ENCODE measurements at places on chromosomes 3 and 15. TPM values are rescaled to one million over a fixed set of nuclear protein-coding genes. Genes with fewer than 3 reads are reported as not detected.

The KCNH8 gene
- total RNA-seq, result not detected

The FOXL2NB gene
- total RNA-seq, result 2.9 TPM

The ANKDD1A gene
- 2.8 TPM for total RNA-seq

The VIPR1 gene
- not detected for total RNA-seq

The RPL39L gene
- 23.9 TPM for total RNA-seq

DNA sequence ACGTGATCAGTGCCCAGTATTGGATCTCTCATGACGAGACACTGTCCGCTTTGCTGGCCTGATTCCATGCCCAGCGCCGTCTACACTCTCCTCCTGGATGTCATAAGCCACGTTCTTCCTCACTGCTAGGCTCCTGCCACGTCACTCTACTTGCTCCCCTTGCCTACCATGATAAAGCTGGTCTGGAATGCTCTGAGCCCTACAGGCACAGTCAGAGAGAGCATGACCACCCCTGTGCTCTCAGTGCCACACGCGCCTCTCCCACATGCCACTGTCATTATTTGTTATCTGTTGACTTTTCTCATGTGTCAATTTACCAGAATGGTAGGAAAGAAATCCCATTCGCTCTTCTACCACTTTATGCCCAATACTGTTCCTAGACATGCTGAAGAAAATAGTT, 148.6 kb downstream of the ANO10 start:
- no peak for DNase-seq

- no peak for DNase-seq
Observed at GRCh38 chr3:165814380-165814779, 22.8 kb downstream of the BCHE start.

- no peak for DNase-seq
Observed at GRCh38 chr3:161454615-161455014, 42.0 kb upstream of the OTOL1 start.

DNA sequence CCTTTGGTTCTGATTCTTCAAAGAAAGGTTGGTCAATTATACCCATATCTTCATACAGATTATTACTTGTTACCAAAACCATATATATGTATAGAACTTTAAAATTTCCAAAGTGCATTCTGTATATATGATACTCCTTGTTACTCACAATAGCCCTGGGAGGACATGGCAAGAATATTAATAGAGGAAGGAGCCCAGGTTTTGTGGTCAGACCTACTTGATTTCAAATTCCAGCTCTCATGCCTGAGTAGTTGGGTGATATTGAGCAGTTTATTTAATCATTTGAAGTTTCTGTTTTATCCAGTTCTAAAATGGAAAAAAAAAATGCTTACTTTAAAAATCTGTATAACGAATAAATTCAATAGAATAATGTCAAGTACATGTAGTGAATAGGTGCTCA, 2.5 kb downstream of the IL1RAP start:
- no peak for DNase-seq

DNA sequence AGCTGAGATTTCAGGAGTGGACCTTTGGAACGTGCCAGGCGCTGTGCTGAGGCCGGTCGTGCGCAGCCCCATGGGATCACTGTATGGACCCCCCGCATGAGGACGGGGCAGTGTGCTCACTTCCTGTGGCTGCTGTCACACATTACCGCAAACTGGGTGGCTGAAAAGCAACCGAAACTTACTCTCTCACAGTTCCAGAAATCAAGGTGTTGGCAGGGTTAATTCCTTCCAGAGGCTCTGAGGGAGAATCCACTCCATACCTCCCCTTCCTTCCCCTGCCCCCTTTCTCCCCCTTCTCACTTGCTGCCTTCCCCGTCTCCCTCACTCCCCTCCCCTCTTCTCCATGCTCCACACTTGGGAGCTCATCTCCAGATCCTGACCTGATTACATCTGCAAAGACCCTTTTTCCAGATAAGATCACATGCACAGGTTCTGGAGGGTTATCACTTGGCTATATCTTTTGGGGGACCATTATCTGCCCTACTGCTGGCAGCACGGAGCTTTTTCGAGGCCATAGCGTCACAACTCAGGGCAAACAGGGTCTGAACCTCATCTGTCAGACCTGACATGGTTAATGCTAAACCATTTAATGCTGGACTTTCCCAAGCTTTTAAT, 41.2 kb downstream of the KLF13 start:
- no peak for DNase-seq

DNA sequence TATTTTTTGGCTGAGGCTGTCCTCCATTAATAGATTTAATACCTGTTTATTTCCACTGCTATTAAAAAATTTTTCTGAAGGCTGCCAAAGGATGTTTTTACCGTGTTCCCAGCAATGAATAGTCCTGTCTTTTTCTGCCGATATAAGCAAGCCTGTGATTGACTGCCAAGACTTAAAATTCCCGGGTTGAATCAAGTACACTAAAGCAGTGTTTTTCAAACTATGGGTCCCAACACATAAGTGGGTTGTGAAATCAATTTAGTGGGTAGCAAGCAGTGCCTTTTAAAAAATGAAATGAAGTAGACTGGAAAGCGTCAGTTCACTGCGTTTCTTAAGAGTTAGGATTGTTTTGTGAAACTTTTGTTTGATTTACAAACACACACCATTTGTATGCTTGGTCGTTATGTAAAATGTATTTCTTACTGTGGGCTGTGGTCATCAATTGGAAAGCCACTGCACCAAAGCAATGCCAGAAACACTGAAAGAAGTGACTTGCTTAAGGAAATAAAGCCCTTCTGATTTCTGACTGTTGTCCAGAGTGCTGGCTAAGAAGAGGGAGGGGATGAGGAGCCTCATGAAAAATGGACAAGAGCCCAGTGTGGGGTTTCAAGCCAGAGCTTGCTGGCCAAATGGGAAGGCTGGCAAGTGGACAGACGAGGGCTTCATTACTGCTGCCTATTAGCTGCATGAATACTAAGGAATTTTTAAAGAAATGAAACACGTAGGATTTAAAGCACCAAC, 206.0 kb downstream of the THRB start:
- DNase-seq, result no peak

DNA sequence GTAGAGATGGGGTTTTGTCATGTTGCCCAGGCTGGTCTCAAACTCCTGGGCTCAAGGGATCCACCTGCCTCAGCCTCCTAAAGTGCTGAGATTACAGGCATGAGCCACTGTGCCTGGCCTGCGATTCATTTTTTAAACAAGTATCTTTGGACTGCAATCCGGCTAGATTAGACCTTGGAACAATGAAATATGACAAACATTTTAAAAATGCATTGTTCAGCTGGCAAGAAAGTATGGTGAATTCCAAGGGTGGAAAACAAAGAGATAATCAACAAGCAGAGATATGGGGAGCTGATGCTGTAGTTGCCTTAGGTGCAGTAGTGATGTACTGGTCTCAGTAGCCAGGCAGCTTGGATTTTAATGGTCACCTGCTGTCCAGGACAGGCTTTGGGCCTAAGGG, 95.8 kb upstream of the GOLGA8J start:
- DNase-seq, result no peak

DNA sequence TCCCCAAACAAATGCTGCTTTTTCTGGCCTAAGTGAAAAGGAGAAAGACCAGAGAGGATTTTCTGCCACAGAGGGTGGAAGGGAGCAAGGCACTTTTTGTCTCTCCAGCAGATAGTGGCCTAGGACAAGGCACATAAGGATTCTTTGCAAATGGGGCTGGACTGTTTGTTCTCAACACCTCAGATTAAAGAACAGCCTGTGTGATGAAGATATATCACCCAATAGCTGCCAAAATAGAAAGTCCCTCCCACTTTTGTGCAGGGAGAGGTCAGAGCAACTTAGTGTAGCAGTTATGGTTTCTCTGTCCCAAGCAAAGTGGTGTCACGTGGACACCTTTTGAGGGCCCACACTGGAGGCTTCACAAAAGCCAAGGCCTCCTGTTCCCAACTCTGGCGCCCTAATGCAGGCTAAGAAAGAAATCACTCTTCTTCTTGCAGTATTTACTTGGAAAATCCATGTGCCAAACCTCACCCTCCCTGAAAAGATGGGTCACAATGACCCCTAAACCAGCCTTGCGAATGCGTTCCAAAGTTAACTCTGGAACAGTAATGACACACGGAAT, 84.9 kb downstream of the LRIG1 start:
- no peak for DNase-seq

- no peak for DNase-seq
Observed at GRCh38 chr3:71786217-71786549, 1.2 kb upstream of the PROK2 start.

DNA sequence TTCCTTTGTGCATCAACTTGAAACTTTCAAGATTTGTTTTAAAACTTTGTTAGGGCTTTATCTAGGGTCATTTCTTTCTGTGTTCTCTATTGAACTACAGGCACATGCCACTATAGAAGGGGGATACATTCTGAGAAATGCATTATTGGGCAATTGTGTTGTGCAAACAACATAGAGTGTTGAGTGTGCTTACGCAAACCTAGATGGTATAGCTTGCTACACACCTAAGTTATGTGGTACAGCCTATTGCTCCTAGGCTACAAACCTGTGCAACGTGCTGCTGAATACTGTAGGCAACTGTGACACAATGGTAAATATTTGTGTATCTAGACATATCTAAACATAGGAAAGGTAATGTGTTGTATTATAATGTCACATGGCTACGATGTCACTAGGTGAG, 33.0 kb upstream of the KLF13 start:
- no peak for DNase-seq
